Nucleus accumbens (tissue), 56 donors: ENCODE measurements at places on chromosomes 7 and 10.
A peak's percentile ranks its signal among the peaks of the same experiment; 100 is the strongest.

DNA sequence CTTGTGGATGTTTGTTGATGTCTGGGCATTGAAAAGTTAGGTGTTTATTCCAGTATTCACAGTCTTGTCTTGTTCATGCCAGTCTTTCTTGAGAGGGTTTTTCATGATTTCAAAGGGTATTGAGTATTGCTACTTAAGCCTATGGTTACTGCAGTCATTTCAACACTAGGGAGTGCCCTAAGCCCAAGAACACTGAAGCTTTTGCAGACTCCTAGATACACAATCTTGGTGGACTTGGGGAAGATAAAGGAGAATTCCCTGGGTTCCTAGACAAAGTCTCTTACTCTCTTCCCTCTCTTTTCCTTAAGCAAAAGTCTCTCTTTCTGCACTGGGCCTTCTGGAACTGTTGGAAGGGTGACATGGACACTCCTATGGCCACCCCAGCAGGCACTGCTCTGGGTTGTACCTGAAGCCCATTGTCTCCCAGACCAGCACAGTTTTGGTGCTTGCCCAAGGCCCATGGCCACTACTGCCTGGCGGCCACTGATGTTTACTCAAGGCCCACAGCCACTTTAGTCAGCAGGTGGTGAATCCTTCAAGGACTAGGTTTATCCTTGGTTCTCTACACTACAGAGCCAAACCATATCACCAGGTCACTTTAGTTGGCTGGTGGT, 24.9 kb downstream of the SAMD9 start:
- DNase-seq = no peak

GRCh38 chr7:151274936-151275812, 26.7 kb upstream of the SMARCD3 start:
- DNase-seq = no peak

GRCh38 chr7:44184206-44184872, 4.9 kb downstream of the GCK start:
- DNase-seq = no peak

- DNase-seq = no peak
These were observed 68.9 kb downstream of the HTR7 start for GRCh38 chr10:90788968-90789367.

GRCh38 chr7:30998180-30998579, 34.4 kb downstream of the GHRHR start:
- DNase-seq = no peak

- DNase-seq = no peak
These were observed 431.1 kb upstream of the KLF6 start for GRCh38 chr10:4215963-4216575.

DNA sequence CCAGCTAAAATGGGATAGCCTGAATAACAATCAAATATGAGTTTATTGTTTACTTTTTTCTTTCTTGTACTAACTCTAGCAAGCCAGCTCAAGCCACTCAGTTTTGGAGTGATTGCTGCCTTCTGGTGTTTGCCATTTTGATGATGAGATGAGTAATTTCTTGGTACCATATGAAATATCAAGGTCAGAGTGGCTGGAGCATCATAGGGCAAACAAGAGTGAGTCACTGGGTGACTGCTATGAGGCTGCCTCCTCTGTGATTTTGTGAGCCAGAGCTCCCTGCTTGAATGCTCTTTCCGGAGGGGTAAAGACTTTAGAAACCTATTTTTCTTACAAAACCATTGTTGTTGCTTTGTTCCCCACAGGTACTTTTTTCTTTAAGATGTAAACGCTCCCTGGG, 295.6 kb downstream of the PRKG1 start:
- no peak for DNase-seq

GRCh38 chr10:117723343-117723742, 180.8 kb downstream of the EMX2 start:
- DNase-seq = no peak

DNA sequence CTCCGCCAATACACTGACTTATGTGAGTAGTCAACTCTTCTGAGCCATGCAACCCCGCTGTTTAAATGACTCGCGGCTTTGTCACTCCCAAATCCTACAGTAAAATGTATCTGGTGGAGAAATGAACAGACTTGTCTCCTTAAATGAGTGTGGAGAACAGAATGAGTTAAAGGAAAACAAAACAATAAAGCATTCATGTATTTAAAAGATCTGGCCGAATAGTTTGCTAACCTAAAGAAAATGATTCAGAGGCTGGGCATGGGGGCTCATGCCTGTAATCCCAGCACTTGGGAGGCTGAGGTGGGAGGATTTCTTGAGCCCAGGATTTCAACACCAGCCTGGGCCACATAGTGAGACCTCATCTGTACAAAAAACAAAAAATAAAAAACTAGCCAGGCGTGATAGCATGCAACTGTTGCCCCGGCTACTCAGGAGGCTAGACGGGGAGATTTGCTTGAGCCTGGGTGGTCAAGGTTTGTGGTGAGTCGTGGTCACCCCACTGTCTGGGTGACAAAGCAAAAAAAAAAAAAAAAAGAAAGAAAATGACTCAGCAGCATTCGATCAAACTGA, 86.5 kb upstream of the PFKP start:
- DNase-seq = no peak

GRCh38 chr10:106540645-106541044, 623.9 kb downstream of the SORCS1 start:
- DNase-seq = no peak

DNA sequence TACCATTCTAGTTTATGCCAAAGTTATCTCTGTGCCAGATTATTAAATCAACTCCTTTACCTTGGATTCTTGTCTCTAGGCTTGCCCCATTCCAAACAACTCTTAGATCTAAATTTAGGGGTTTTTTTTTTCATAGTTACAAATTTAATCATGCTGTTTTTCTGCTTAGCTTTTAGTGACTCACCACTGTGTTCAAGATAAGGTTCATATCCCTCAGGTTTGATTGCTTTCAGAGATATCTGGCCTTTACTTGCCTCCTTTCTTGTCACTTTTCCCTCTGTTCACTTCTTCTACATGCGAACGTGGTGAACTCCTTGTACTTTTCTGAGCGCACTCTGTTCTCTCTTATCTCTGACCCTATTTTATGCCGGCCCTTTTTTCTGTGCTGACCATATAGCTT, 78.2 kb downstream of the VPS50 start:
- DNase-seq = no peak

DNA sequence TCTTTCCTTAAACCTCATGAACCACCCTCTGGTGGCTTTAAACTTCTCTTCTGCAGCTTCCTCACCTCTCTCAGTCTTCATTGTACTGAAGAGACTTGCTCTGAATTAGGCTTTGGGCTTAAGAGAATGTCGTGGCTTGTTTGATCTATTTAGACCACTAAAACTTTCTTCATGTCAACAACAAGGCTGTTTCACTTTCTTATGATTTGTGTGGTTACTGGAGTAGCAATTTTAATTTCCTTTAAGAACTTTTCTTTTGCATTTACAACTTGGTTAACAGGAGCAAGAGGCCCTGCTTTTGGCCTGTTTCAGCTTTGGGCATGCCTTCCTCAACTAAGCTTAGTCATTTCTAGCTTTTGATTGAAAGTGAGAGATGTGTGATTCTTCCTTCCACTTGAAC, 38.1 kb upstream of the CDHR3 start:
- DNase-seq = no peak

DNA sequence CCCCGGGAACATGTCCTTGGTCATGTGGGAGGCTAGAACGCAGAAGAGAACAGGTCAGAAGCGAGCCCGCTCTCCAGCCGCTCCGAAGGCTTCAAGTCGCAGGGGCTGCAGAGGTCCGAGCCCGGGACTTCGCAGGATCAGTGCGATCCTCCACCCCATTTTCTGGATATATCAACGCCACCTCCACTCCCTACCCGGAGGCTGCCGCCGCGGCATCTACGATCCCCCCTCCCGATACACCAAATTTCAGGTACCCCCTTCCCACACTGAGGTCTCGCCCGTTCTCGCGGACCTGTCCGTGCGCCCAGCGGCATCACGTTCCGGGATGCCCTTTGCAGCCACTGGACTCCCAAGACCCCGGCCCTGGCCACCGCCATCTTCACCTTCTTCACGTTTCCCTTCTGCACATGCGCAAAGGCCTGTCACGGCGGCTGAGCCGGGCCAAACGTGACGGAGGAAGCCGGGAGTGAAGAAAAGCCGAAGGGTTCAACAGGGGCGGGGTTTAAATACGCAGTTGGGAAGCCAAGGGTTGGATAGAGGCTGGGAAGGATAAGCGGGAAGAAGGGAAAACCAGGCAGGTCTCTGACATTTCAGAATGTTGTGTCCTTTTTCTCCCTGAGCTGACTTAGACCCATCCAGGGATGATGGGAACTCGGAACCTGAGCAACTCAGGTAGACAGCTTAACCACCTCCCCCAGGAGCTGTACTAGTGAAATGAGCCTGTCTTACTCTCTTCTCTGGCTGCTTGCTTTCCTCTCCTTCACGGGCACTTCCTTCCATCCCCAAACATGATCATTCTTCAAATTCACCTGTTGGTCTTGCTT, at the start of gene NDUFB8:
TSS of gene NDUFB8 (minus strand) at position 397 of the 824 bp plus-strand sequence. CDS start at position 377, 20 bp downstream.
- DNase-seq = peak; percentile 96

- DNase-seq = no peak
These were observed 6.0 kb downstream of the NODAL start for GRCh38 chr10:70435241-70436085.

- no peak for DNase-seq
These were observed 1172.9 kb upstream of the AUTS2 start for GRCh38 chr7:68425377-68425776.

- DNase-seq = no peak
These were observed 33.9 kb downstream of the DNAJB6 start for GRCh38 chr7:157370742-157371141.

GRCh38 chr10:102141583-102142107, 8.8 kb downstream of the PPRC1 start:
- no peak for DNase-seq

- no peak for DNase-seq
These were observed 120.4 kb upstream of the RAB11FIP2 start for GRCh38 chr10:118167056-118167700.

GRCh38 chr10:77383861-77384553, 253.6 kb downstream of the KCNMA1 start:
- no peak for DNase-seq

DNA sequence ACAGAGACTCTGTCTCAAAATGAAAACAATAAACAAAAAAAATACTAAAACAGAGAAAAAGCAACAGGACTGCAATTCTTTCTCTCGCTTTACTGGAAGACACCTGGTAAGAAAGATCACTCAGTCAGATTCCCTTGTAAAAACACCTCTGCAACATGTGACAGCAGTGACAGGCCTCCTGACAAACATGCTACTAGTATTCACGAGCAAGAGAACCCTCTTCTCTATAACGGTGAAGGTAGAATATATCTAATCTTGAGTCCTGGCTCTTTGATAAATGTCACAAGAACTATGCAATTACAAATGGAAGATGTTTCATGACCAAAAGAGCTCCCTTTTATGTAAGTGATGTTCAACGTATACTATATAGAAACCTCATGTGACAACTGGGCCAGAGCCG, 986.7 kb upstream of the LRRN3 start:
- DNase-seq = no peak

DNA sequence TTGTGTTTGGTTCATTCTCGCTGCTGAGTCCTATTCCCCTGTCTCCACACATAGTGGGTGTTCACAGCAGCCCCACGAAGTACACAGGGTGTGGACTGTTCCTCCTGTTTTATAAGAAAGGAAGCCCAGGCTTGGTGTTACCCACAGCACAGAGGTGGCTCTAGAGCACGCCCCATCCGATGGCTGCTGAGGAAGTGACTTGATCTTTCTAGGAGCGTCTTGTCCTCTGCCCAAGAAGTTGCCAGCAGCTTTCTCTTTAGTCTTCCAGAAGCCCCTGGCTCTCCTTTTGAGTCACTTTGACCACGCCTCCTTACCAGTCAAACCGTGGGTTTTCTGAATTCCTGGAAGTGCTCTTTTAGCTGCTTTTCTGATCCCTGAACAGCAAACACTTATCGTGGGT, 94.0 kb downstream of the GRK5 start:
- DNase-seq = no peak

- no peak for DNase-seq
These were observed 18.3 kb upstream of the ZC3HAV1L start for GRCh38 chr7:139054101-139054500.

DNA sequence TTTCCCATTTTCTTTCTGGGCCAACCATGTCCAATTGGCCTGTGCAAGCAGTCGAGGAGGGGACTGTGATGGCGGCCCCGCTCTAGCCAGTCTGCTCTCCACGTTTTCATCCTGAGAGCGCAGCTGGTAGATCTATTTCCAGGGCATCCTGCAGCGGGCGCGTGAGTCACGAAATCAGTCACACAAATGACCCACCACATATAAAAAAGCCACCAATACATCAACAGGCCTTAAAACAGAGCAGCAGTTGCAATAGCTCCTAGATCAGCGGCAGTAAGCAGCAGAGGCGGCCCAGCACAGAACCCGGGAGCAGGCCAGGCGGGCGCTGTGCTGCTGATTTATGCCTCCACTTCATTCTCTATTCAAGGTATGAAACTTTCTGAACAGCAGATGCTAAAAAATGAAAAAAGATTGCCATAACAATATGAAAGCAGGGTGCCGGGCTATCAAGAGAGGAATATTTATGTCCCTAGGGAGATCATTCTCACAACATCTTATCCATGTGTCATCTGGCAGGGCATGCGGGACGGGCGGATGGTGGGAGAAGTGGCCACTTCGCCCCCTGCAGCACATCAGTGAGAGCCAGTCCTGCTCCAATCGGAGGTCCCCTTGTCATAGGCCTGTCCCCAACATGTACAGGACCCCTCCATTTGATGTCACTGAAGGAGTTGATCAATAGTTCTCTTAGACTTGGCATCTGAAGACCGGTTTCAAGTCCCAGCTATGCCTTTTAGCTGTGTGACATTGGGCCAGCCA, 98.0 kb upstream of the GPR26 start:
- DNase-seq = no peak

DNA sequence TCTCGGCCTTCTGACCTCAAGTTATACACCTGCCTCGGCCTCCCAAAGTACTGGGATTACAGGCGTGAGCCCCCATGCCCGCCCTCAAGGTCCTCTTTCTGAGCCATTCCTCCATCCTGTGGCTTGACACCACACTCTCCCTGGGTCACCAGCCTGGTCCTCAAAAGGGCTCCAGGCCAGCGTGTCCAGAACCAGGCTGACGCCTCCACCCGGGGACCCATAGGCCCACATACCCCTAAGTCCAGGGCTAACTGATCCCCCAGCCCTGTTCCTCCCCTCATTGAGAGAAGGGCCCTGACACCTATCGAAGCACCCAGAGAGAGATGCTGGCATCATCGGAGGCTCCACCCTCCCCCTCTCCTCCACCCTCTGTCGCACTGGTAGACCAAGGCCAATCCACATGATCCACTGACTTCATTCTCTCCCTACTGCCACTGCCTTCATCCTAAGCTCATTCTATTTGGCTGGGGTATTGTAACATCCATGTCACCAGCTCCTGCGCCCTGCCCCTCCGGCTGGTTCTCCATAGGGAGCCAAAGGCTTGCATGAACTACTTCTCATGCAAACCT, 46.7 kb downstream of the TMEM270 start:
- DNase-seq = no peak

- DNase-seq = no peak
These were observed 62.3 kb upstream of the NKX6-2 start for GRCh38 chr10:132848291-132848701.
